ENCODE measurements at places on chromosomes 7 and 10. TPM values are rescaled to one million over a fixed set of nuclear protein-coding genes. Genes with fewer than 3 reads are reported as not detected.

The ANLN gene
- total RNA-seq = 67.9 TPM

The CLEC5A gene
- total RNA-seq = 0.47 TPM

- DNase-seq = no peak
These were observed 171.9 kb downstream of the EBF3 start for GRCh38 chr10:129792141-129792540.

The PPRC1 gene
- 10.5 TPM for total RNA-seq

GRCh38 chr7:3859431-3859830, 558.4 kb downstream of the SDK1 start:
- DNase-seq = no peak

DNA sequence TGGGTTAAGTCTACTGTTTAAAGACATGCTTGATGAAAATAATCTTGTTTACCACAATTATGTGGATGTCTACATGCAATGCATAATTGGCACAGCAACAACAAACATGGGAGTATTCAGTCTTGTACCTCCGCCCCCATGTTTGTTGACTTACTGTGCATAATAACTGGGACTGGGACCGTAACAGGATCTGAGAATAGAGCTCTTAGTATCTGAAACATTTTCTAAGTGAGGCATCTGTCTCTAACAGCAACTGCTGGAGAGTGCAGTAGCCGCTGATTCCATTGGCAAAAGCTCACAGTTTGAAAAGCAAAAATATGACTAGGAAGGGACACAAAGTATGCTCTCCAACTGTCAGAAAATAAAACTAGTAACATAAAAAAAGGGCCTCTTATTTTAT, 61.6 kb downstream of the ENO4 start:
- no peak for DNase-seq

GRCh38 chr7:150405584-150406311, 26.6 kb downstream of the ZNF775 start:
- no peak for DNase-seq

DNA sequence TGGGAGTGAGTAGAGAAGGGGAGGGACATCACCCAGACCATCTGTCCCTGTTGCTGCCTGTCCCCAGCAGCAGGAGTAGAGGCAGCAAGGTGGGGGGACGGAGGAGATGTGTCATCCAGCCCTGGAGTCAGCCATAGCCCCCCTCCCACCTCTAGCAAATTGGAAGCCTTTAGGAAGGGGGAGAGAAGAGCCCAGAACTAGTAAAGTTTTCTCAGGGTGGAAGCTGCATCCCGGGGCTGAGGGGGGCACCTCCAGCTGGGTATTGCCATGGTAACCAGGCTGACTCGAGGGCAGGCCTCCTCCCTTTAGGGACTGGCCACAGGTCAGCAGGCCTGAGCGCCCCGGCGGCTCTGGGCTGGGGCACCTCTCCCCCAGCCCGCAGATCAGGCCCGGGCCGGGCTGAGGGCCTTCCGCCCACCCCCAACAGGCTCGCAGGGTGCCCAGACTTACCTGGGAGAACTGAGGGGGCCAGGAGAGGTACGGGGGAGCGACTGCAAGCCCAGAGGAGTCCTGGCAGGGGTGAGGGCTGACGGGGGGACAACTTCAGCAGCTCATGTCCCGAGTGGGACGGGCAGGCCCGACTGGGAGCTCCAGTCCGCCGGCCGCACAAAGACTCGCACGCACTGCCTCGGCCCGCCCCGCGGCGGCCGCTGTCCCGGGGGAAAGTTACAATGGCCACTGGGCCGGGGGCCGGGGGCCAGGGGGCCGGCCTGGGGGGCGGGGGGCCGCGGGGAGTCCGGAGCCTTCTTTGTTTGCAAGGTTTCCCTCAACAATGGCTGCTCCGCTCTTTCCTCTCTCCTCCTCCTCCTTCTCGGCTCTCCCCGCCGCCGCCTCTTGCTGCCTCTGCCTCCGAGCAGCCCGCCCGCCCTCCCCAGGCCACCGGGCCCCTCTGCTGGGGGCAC, 6.0 kb downstream of the LDB1 start:
- DNase-seq = no peak

The CDK5 gene
- 3.8 TPM for total RNA-seq

DNA sequence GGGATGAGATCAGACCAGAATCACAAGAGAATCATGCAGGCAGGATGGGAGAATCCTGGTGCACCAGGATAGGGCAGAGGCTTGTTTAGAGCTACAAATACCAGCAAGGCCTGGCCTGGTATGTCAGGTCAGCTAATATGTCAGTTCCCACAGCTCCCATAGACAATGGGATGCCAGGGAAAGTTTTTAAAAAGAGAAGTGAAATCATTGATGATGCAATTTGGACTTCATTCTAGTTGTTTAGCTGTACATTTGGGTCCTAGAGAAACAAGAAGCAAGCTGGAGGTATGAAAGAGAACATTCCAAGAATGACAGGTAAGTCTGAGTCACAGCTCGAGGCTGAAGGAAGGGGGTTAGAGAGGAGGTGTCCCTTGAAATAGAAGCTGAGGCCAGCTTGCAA, 45.2 kb downstream of the GPR141 start:
- DNase-seq = no peak

The CD36 gene
- 17.9 TPM for total RNA-seq

The NEURL1 gene
- 0.19 TPM for total RNA-seq

GRCh38 chr7:95863-96260, 96.5 kb upstream of the FAM20C start:
- DNase-seq = no peak

The SLC26A5 gene
- total RNA-seq = not detected

The TRPV6 gene
- 2.5 TPM for total RNA-seq

DNA sequence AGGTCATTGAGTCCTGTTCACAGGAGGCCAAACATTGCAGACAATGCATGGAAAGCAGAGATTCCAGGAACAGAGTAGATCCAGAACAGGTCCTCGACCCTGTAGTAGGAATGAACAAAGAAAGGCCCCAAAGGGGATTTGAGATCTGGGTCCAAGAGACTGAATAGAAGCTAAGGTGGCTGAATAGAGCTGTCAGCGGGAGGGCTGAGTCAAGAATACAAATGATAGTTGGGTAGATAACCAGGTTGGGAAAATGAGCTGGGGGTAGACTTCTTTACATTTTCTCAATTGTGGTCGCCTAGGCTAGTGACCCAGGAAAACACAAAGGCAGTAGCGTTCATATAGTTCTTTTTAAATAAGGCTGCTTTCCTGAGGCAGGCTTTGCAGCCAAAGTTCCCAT, 103.4 kb upstream of the ELMO1 start:
- no peak for DNase-seq

- no peak for DNase-seq
These were observed 173.1 kb downstream of the PTPRN2 start for GRCh38 chr7:158414486-158414961.

The PDE6C gene
- not detected for total RNA-seq

The MACROH2A2 gene
- total RNA-seq = 23.5 TPM

- DNase-seq = no peak
These were observed 945 bp upstream of the RHEB start for GRCh38 chr7:151520419-151521261.

The CALML5 gene
- 14.5 TPM for total RNA-seq

The C10orf105 gene
- total RNA-seq = not detected

DNA sequence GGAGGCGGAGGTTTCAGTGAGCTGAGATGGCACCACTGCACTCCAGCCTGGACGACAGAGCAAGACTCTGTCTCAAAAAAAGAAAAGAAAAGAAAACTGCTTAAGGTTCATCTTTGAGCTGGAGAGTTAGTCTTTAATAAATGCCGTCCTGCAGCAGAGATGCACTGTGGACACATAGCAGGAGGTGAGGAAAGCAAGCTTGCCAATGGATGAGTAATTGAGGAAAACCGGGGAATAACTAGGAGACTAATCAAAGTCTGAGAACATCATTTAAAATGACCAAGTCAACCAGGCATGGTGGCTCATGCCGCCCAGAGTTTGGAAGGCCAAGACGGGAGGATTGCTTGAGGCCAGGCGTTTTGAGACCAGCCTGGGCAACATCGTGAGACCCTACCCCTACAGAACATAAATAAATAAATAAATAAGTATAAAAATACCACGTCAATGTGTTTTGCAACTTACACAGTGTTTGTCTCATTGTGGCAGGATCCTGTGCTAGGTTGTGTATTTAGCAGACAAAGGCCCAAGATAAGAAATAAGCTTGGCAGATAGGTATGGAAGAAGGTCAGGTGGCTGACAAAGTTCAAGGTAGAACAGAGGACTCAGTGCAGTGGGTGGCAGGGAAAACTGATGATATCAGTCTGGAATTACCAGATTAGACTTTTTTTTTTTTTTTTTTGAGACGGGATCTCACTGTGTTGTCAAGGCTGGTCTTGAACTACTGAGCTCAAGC, 115.7 kb upstream of the KMT2C start:
- no peak for DNase-seq

The SPAG6 gene
- total RNA-seq = 0.19 TPM

The MOGAT3 gene
- total RNA-seq = not detected

- no peak for DNase-seq
These were observed 522.5 kb downstream of the TYW1 start for GRCh38 chr7:67519171-67519570.

The MUC12 gene
- total RNA-seq = not detected

DNA sequence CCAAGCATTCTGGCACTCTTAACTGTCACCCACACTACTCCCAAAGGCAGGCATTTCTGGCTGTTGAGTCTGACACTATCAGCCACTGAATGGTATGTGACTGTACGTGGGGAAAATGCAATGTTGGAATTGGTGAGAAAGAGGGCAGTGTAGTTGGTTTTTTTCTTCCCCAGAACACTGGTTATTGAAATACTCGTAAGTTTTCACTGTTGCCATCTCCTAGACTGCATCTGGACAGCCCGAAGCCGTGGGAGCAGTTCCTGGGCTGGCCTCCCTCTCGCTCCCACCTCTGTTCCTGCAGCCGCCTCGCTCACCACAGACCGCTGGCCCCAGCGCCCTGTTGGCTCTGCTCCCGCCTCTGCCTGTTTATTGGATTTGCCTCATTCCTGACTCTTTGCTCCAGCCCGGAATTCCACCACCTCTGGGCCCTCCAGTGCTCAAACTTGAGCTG, 5.7 kb downstream of the PLCE1 start:
- no peak for DNase-seq

DNA sequence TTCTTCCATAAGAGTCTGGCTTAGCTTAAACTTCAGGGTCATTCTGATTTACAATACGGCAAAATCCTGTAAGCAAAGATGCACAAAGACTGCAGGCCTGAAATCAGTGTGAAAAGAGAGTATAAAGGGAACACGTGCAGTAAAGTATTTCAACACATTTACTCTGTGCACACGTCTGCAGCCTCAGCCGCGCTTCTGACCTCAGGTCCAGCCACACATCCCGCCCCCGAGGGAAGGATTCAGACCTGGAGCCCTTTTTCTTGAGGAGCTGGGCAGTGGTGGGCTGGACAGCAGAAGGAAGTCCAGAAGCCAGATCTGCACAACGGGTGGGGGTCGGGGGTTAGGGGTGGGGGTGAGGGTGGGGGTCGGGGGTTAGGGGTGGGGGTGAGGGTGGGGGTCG, 58.9 kb upstream of the FAM20C start:
- DNase-seq = no peak

DNA sequence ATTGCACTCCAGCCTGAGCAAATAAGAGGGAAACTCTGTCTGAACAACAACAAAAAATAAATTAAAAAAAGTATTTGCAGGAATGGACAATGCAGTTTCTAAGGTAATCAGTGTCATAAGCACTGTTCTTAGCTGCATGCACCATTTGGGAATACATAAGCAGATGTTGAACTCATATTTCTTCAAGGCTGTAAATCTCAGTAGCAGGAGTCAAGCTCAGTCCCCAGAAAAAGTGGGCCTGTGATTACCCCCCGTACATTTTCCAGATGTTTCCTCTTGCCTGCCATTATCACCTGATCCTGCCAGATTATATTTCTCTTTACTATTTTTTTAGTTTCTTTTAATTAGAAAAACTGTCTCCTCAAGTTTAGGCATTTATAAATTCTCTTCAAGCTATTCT, 667.6 kb upstream of the ANKRD30A start:
- no peak for DNase-seq

DNA sequence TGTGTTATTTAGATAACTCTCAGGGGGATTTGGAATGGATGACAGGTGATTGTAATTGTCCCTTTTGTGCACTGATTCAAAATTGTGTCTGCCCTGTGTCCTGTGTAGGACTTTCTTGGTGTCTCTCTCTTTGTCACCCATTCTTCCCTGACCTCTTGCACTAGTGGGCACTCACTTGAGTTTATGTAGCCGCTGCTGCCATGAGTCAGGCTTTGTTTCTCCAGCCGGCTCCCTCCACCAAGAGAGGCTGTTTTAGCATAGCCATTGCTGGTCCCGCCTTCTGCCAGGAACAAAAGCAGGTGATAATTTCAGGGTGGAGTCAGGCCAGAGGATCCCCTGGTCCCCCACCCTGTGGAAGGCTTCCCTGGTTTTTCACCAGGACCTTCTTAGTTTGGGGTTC, 8.4 kb downstream of the COL17A1 start:
- no peak for DNase-seq

- DNase-seq = no peak
These were observed 6.9 kb downstream of the TMEM60 start for GRCh38 chr7:77791336-77791735.

The OPN1SW gene
- not detected for total RNA-seq

GRCh38 chr7:100965723-100966541, 3.4 kb upstream of the MUC12 start:
- DNase-seq = no peak
